ENCODE measurements at places on chromosomes 12 and 14.

- H3K4me3 ChIP-seq = no peak overlapping the region
- DNase-seq = no peak
- no peaks in the 10 kb centered on the region for H3K27me3 ChIP-seq
- H3K27ac ChIP-seq = no peak overlapping the region
These were observed 10.9 kb upstream of the SERPINA9 start for GRCh38 chr14:94486883-94487282.

GRCh38 chr14:106877517-106877916, 1351.1 kb downstream of the TMEM121 start:
- H3K36me3 ChIP-seq = no peaks in the 10 kb centered on the region
- DNase-seq = no peak
- H3K27ac ChIP-seq = no peak overlapping the region
- H3K4me3 ChIP-seq = no peak overlapping the region
- H3K27me3 ChIP-seq = no peaks in the 10 kb centered on the region

- peak overlapping the region; percentile 43 for H3K4me3 ChIP-seq
- H3K4me1 ChIP-seq = peaks cover 66% of the 10 kb centered on the region
- H3K36me3 ChIP-seq = no peaks in the 10 kb centered on the region
- H3K27me3 ChIP-seq = no peaks in the 10 kb centered on the region
These were observed 2.2 kb upstream of the TC2N start for GRCh38 chr14:91869556-91869955.

DNA sequence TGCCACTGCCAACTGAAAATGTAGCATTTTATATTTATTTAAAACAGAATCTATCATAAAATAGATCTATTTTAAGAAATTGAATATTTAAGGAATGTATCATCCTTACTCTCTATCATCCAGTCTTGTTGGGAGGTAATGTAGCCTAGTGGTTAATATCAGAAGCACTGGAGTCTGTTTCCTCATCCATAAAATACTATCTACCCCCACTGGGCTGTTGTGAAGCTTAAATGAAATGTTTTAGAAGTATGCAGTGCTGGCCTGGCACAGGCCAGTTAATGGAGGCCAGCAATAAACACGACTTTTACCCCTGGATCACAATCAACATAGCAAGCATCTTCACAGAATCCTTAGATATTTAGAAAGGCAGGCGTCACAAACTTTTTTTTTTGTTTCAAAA, 188.0 kb downstream of the CAND1 start:
- no peak overlapping the region for H3K4me3 ChIP-seq
- H3K4me1 ChIP-seq = peaks cover 2% of the 10 kb centered on the region
- no peaks in the 10 kb centered on the region for H3K27me3 ChIP-seq
- DNase-seq = no peak

- H3K36me3 ChIP-seq = no peaks in the 10 kb centered on the region
- no peak for DNase-seq
- no peak overlapping the region for H3K4me3 ChIP-seq
- H3K27ac ChIP-seq = no peak overlapping the region
- no peaks in the 10 kb centered on the region for H3K27me3 ChIP-seq
- no peaks in the 10 kb centered on the region for H3K4me1 ChIP-seq
These were observed 532.3 kb upstream of the TBX3 start for GRCh38 chr12:115216301-115216700.

DNA sequence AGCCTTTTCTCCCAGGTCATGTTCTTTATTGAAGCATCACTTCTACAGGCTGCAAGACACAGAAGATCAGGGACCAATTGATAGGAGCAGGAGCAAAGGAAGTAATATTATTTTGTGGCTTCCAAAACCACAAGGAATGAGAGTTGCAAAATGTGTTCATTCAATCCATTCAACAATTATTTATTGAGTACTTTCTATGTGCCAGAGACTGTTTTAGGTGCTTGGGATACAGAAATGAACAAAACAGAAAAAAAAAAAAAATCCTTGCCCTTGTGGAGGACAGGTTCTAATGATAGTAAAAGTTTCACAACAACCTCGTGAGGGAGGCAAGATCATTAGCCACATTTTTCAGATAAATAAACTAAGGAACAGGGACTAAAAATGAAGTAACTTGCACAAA, 20.1 kb upstream of the DACT1 start:
- H3K27me3 ChIP-seq = no peaks in the 10 kb centered on the region
- DNase-seq = no peak

- no peak overlapping the region for H3K27ac ChIP-seq
- no peak overlapping the region for H3K4me3 ChIP-seq
- no peaks in the 10 kb centered on the region for H3K4me1 ChIP-seq
- no peaks in the 10 kb centered on the region for H3K27me3 ChIP-seq
These were observed 19.5 kb upstream of the CRACR2A start for GRCh38 chr12:3772380-3772779.

GRCh38 chr14:99597911-99598600, 6.0 kb downstream of the CCDC85C start:
- no peak for DNase-seq
- H3K27ac ChIP-seq = no peak overlapping the region
- H3K36me3 ChIP-seq = no peaks in the 10 kb centered on the region
- no peak overlapping the region for H3K4me3 ChIP-seq
- no peaks in the 10 kb centered on the region for H3K27me3 ChIP-seq

DNA sequence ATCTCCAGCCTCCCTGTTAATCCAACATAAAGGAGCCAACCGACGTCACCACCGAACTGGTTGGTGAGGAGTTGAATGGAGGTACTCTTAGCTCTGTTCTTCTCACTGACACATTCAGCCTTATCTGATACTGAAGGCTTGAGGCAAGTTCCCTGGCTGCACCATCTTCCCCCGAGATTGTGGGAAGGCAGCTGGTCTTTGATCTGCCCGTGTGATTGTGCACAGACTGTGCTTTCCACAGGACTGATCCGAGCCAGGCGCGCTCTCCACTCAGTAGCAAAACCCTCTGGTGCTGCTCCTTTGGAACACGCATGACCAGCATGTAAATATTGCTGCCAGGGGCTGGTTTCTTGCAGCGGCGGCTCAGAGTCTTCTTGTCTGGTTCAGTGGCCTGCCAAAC, 30.1 kb upstream of the DLK1 start:
- H3K4me1 ChIP-seq = no peaks in the 10 kb centered on the region
- no peak for DNase-seq
- no peaks in the 10 kb centered on the region for H3K27me3 ChIP-seq

GRCh38 chr12:62335796-62336195, 75.6 kb downstream of the USP15 start:
- no peak overlapping the region for H3K4me3 ChIP-seq
- H3K27me3 ChIP-seq = no peaks in the 10 kb centered on the region
- no peak for DNase-seq
- H3K4me1 ChIP-seq = no peaks in the 10 kb centered on the region
- peaks cover 4% of the 10 kb centered on the region for H3K36me3 ChIP-seq

DNA sequence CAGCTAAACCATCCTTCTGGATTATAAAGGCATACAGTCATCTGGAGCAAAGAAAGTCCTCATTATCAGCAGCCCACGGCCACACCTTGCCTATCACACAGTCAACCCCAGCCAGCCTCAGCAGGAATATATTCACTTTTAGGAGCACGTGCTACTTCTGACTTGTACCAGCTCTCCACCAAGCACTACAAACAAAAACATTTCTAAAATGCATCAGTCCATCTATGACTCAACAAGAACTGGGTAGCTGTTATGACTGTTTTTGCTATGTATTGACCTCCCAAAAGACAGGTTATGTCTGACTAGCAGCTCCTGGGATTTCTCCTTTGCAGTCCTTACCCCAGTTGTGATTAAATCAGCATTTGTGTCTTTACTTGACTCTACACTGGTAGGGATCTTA, 31.2 kb downstream of the NUAK1 start:
- DNase-seq = no peak
- H3K4me3 ChIP-seq = no peak overlapping the region
- H3K27me3 ChIP-seq = no peaks in the 10 kb centered on the region
- H3K27ac ChIP-seq = no peak overlapping the region

GRCh38 chr12:83210933-83211332, 524.2 kb downstream of the TMTC2 start:
- no peak overlapping the region for H3K27ac ChIP-seq
- no peak overlapping the region for H3K4me3 ChIP-seq
- no peaks in the 10 kb centered on the region for H3K4me1 ChIP-seq
- H3K27me3 ChIP-seq = no peaks in the 10 kb centered on the region

GRCh38 chr14:79639613-79640012, 571.7 kb downstream of the DIO2 start:
- H3K4me3 ChIP-seq = no peak overlapping the region
- H3K36me3 ChIP-seq = no peaks in the 10 kb centered on the region
- H3K27me3 ChIP-seq = no peaks in the 10 kb centered on the region
- H3K4me1 ChIP-seq = no peaks in the 10 kb centered on the region
- no peak overlapping the region for H3K27ac ChIP-seq

GRCh38 chr14:97571866-97572555, 774.8 kb downstream of the VRK1 start:
- no peaks in the 10 kb centered on the region for H3K27me3 ChIP-seq
- DNase-seq = no peak
- H3K4me1 ChIP-seq = no peaks in the 10 kb centered on the region
- no peak overlapping the region for H3K27ac ChIP-seq
- no peak overlapping the region for H3K4me3 ChIP-seq

Data from naive thymus-derived CD4-positive, alpha-beta T cell (primary cell).